GM19239 (cell line): ENCODE measurements at places on chromosomes 1 and 21.

DNA sequence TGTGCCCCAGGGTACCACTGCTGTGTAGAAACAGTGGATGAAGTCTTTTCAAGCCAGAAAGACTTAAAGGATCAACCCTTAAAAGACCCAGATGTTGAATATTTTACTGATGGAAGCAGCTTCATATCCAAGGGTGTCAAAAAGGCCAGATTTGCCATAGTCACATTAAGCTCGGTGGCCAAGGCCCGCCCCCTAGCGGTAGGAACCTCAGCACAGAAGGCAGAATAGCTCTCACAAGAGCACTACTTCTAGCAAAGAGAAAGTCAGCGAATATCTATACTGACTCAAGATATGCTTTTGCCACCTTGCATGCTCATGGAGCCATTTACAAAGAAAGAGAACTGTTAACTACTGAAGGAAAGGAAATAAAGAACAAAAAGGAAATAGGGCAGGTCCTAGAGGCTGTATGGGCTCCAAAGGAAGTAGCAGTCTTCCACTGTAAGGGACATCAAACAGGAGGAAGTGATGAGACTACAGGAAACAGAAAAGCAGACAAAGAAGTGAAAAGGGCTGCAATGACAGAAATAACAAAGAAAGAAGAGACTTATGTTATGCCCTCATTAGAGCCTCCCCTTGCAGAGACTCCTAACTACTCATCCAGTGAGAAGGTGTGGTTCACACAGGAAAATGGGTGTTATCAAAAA lies 90.5 kb downstream of the LIPI start:
- DNase-seq, result peak; percentile 12

- DNase-seq, result no peak
Measured at GRCh38 chr1:222792744-222793143, 22.1 kb upstream of the DISP1 start.

DNA sequence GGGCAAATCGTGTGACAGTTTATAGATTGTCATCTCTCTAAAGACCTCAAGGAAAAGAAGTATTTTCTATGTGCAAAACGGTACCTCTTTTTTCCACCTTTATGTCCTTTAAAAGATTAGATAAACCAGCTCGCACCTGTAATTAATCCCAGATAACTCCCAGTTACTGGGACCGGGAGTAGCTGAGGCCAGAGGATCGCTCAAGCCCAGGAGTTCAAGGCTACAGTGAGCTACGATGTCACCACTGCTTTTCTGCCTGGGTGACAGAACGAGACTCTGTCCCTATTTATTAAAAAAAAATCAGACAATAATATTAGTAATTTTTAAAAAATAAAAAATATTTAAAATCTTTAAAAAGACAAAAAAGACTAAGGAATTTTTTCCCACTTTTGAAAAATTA lies 141.4 kb downstream of the NR5A2 start:
- DNase-seq, result no peak

GRCh38 chr1:58911841-58912499 lies 128.1 kb upstream of the JUN start:
- DNase-seq, result no peak

- no peak for DNase-seq
Measured at GRCh38 chr1:196651637-196652215, at the start of gene CFH. Gene CFH, plus strand, starts transcription at chr1:196652043. Its CDS starts 75 bp downstream, at chr1:196652118.

DNA sequence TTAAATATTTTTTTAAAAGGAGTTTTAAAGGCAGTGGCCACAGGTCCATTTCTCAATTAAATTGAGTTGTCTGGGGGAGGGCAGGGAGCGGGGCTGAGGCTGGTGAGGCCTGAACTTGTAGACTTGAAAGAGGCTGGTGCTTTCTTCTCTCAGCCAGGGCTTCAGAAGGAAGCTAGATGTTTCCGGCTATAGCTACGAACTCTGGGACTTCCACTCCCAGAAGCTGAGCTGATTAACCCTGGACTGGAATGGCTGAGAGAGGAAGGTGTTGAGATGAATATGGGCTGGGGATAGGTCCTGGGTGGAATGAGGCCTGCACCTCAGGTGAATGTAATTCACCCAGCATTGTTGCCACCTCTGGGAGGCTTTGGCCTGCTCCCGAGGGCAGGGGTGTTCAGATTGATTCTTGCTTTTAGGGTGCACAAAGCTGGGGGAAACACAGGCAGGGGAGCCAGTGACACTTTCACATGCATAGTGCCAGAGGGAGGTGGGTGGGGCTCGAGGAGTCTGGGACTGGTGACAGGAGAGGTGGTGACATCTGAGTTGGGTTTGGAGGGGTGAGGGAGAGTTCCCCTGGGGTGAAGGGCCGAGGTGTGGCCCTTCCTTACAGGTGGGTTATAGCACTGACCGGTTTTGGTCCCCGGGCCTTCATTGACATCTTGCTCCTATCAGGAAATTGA lies 18.2 kb downstream of the LDLRAP1 start:
- no peak for DNase-seq

DNA sequence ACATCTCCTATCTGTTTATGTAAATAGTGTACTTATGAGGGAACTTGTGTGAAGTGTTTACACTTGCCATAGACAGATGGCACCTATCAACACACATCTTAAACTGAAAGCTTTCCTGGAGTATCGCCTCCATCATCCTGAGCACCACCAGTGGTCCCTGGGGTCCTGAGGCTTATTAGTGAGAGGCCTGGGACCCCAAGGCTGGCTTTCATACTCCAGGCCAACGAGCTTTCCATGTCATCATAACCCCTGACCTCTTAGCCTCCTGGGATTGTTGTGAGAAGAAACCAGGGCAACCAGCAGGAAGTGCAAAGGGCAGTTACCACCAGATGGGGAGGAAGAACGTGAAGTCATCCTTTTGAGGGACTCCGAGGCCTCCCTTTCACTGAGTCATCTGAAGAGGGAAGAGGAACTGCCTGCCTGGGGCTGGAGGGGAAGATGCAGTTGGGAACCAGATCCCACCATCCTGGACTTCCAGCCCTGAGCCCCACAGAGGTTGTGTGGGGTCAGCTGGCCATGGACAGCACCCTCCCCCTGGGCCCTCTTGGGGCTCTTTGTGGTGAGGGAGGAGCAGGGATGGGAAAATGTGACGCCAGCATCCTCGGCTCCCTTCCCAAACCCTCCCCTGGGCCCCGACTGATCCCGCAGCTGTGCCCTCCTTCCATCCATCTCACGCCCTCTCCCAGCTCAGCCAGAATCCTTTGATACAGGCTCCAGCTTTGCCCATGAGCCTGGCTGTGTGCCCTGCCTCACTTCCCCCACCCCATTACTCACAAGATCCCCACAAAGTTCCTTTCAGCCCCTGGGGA lies 5.8 kb downstream of the INKA2 start:
- no peak for DNase-seq

DNA sequence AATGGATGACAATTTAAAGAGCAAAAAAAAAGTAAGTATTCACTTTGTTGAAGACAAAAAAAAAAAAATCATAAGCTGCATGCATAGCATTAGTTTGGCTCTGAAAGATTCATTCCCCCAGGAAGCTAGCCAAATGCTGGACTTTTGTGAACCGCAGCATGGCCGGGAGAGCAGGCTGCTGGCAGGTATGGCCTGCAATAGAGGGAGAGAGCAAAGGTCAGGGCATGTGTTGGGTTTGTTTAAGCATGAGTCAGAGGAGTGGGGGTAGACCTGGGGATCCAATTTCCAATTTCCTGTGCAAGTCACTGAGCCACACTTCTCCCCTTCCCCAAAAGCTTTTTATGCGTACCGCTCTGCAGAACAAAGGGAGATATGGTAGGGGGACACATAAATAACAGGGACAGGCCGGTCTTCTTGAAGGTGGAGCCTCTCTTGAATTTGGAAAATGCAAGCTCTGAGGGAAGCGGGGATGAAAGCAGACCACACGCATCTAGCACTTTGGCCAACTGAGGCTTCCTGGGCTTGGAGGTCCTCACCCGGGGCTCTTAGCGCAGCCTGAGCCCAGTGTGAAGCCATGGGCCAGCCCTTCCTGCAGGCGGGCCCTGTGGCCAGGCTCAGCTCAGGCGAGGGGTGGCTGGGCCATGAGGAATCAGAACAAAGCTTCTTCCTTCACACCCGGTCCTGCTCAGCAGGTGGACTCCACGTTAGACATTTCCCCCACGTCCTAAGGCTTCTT lies 171.1 kb downstream of the TOMM20 start:
- no peak for DNase-seq

DNA sequence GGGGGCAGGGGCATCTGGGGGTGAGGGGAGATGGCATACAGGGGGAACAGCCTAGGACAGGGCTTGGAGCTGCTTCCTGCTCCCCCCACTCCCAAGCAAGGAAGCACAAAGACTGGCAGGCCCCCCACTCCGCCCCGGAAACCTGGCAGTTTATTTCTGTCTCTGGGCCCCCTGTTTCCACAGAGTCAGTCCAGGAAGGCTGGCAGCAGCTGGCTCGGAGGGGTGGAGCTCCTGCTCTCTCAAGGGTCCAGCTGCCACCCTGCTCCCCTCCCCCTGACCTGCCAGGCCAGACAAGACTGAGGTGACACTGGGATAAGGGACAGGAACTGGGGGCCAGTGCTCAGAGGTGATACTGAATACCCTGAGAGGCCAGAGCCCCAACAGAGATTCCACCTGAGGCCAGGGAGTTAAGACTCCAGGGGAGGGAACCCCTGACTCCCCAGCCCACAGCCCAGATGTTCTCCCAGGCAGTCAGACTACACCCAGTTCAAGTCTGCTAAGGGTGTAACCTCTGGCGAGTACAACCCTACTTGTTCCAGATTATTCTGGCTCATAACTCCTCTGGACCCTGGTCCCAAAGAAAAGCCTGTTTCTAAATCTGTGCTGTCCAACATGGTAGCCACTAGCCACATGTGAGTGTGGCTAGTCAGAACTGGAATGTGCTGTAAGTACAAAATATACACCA lies 26.3 kb downstream of the AHDC1 start:
- no peak for DNase-seq

- no peak for DNase-seq
Measured at GRCh38 chr1:53408013-53408754, 51.0 kb upstream of the DMRTB1 start.

DNA sequence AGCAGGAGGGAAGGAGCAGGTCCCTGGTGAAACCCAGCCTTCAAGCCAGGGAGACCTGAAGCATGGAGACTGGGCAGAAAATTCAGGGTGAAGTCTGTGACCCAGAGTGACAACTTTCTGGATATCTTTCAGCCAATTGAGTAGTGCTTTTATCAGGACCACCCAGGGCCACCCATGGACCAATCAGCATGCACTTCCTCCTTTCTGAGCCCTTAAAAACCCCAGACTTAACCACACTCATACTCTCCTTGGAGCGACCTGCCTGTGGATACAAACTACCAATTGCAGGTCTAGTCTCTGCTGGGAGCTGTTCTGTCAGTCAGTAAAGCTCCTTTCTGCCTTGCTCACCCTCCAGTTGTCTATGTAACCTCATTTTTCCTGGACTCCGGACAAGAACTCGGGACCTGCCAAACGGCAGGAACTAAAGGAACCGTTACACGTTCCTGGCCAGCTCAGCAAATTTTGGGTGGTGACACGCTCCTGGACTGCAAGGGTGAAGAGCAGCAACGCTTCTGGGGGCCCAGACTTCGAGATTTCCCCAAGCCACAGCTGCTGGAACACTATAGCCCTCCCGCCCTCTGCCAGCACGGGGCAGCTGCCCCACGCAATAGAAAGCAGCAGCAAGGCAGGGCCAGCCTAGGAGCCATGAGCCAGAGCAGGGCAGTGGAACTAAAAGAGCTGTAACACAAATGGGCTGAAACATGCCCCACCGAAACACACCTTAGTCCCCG lies 1183.4 kb downstream of the AMY1C start:
- DNase-seq, result no peak

DNA sequence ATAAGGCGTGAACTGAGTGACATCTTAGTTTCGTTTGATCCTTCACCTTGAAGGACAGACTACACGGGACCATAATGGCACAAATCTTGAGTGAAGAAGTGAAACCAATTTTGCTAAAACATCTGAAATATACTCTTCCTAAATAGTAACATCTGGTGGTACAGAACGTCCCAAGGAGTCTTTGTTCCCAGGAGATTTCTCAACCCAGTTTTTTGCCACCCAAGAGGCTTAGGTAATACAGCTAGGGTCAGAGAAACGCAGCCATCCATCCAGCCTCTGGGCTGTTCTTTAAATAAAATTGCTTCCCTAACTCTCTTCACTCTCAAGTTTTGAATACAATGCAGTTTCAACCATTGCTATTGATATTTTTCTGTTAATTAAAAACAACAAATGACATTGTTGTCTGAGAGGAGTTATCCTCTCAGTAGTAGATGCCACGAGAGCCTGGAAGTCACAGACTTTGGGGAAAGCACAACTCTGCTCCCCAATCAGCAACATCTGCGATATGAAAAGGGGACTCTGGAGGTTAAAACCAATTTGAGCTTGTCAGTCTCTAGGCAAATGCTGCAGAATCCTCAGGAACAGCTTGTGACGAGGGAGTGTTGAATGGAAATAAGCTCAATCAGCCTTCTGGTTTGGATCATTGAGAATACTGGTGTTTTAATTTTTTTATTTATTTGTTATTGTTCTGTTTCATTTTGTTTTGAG lies 394.3 kb upstream of the ADGRL2 start:
- no peak for DNase-seq

GRCh38 chr1:188281921-188282320 lies 1453.2 kb downstream of the PLA2G4A start:
- DNase-seq, result no peak
